SIG-M5 (cell line): ENCODE measurements at places on chromosomes 16 and 17.

DNA sequence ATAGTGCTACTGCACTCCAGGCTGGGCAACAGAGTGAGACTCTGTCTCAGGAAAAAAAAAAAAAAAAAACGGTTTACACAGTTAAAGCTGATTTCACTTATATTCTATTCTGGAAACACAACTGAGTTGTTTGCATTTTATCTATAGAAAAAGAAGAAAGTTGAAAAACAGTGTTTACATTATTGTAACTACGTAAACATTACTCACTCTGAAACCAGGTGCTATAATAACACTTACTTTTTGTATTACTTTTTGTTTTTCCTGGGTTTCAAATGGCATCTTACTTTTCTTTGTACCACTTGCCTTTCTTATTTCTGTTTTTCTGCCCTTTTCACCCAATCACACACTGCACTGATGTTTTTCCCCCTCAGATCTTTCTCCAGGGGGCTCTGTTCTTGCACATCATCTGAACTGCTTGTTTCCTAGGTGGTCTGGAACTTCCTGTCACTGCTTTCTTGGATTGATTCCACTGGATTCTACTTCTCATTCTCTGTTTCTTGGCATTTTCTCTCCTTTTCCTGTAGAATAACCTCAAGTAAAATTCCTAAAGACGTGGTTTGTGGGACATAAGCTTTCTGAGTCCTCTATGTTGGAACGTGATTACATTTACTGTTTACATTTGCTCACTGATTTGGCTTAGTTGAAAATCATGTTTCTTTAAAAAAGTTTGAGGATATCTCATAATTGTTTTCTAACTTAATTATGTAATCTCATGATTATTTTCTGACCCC is 142.1 kb downstream of the HS3ST3B1 start:
- no peak for DNase-seq

DNA sequence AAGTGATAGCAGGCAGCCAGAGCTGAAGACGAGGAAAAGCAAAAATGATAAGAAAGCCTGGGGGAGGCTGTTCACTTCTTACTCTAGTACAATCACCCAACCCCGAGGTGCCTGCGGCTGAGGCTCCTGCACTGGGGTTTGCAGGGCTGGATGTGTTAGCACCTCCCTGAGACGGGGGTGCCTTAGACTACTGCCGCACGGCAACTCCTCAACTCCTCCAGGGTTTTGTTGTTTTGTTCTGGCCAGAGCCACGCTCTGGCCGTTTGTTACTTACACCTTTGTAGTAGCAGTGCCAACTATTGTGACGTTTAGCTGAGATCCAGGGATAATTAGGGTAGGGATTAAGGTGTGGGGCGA is 51.5 kb downstream of the LDHD start:
- no peak for DNase-seq

DNA sequence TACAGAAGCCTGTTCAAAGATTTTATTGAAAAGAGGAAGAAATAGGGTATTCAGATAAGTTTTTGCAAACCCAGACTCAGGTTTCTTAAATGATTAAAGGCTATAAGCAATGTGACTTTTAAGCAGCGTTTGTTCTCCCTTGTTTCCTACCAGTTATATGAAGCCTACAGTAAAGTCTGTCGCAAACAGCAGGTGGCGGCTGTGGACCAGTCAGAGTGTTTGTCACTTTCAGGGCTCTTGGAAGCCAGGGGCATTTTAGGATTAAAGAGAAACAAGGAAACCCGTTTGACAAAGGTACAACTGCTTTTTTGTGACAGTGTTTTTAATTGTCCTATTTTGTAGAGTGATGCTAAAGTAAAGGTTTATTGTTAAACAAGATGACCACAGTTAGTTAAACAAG is 7.7 kb upstream of the RARA start:
- DNase-seq, result no peak

- no peak for DNase-seq
Measured at GRCh38 chr16:67489401-67490083, 6.2 kb upstream of the AGRP start.

DNA sequence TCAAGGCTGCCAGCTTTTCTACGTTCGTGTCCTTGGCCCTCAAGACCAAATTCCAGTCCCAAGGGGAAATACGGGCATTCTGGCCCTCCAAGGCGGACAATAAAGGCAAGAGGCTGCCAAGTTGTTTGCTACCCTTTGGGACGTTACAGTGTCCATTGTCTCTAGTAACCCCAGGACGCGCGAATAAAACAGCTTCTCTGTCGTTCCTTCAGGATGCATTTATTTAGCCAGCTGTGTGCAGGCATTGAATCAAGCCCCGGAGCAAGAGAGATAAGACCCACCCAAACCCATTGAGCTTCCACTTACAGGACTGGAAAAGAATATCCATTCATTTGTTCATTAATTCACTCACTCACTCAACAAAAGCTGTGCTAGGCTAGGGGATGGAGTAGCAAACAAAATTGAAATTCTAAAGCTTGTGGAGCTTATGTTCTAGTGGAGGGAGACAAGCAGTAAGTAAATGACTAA is 656 bp downstream of the MRPL58 start:
- DNase-seq, result no peak

GRCh38 chr16:67561501-67561823 is 864 bp upstream of the CTCF start:
- DNase-seq, result no peak

GRCh38 chr17:8556074-8556473 is 74.5 kb downstream of the MYH10 start:
- no peak for DNase-seq

GRCh38 chr16:21989133-21989532 is 11.8 kb downstream of the PDZD9 start:
- DNase-seq, result no peak

- no peak for DNase-seq
Measured at GRCh38 chr17:12977008-12977751, 40.6 kb downstream of the ELAC2 start.

DNA sequence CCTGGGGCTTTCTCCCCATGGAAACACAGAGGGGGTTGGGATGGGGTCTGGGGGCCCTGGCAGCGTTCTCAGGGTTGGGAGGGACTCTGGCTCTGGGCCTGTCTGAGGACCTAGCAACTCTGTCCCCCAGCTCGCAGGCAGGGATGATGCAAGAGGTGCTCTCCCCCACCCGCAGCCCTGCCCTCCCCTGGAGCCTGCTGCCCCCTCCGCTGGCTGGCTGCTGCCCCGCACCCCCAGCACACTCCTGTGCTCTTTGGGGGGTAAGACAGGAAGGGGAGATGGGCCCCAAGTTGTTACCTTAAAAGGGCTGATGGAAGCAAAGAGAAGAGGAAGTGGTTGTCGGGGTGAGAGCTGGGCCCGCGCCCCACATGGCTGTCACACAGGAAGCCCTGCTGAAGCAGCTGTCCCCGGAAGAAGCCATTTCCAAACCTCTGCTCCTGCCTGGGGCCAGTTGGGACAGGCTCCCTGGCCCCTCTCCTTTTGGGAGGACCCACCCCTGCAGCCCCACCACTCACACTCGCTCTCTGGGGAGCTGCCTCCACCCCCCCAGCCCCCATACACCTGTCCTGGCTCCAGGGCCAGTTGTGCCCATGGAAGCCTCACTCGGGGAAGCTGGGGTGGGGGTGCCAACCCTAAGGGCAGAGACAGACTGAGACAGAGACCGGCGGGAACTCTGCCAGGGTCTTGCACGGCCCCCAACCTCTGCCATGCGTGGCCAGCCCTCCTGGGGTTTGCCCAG is 2.5 kb downstream of the CORO1A start:
- DNase-seq, result peak; percentile 95

- no peak for DNase-seq
Measured at GRCh38 chr17:62017496-62017895, 47.6 kb downstream of the MED13 start.

- DNase-seq, result no peak
Measured at GRCh38 chr16:48105456-48105855, 50.3 kb downstream of the ABCC12 start.

- DNase-seq, result no peak
Measured at GRCh38 chr17:79361873-79362771, 248.7 kb downstream of the RBFOX3 start.

GRCh38 chr17:41762841-41763240 is 23.7 kb downstream of the JUP start:
- DNase-seq, result no peak

DNA sequence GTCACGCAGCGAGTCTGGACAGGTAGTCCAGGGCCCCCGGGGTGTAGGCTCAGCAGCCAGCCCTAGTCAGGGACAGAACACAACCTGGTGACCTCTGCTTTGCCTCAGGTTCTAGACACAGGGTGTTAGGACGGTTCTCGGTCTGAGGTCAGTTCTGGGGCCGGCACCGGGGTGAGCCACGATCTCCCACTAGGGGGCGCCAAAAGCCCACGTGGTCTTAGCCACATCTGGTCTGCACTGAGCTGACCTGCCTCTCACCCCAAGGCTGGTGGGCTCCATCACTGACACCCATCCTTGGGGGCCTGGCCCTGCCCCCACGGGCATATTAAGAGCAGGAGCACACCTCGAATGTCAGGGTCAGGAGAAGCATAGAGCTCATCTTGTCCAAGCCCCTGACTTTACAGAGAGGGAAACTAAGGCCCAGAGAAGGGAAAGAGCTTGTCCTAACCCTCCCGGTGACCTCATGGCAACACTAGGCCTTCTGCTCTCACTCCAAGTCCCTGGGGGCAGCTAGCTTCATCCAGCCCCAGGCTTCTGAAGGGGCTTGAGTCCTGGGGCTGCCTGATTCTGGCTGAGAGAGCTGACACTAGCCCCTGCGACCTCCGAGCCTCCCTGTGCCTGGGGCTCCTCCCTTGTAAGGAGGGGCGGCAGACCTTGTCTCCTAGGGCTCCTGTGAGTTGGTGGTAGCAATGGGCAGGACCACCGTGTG is 9.0 kb downstream of the SLC5A10 start:
- no peak for DNase-seq

DNA sequence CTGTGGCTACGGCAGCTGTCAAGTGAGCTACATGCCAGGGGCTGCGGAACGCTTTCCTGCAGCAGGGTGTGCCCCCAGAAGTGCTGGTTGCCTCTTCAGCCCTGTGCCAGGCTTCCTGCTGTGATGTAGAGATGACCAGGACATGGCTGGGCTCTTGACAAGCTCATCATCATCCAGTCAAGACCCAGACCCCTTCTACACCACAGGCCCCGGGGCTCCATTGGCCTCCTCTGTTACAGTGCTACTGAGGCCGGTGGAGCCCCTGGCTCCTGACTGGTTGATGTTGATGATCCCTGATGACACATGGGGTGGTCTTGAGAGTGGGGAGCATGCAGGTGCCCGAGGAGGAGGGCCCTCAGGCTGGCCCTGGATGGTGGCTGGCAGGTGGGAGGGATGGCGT is 50.1 kb downstream of the B9D1 start:
- no peak for DNase-seq

DNA sequence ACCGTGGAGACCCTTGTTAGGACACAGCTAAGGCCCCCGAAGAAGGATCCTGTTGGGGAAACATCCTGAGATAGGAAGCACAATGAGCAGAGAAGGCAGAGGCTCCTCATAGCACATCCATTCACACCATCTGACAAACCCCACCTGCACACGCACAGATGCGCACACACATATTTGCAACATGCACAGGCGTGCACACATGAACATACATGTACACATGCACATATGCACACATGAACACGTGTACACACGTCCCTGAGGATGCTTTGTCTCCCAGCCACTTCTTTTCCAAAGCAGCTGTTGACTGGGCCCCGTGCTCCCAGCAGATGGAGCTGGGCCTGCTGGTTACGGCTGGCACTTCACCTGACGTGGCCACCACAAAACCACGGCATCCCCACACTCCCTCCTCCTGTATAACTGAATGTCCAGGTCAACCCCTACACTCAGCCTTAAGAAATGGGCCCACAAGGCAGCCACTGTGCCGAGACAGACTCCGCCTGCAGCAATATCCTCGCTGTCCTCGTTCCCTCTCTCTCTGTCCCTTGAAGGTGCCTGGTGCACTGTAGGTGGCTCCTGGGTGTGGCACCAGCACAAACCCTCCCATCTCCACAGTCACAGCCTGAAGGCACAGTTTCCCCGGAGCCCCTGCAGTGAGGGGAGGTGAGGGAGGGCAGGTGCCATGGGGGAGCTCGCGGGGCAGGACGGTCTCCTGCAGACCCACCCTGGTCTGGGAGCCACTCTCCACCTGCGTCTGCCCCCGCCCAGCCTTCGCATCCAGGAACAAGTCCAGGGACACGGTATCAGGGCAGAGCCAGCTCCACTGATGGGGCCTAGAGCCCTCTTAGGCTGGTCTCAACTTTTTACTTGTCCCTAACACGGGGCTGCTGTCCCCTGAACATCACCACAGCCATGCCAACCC is 183.0 kb downstream of the RBFOX3 start:
- DNase-seq, result no peak

- no peak for DNase-seq
Measured at GRCh38 chr17:55612691-55613141, 101.5 kb upstream of the SMIM36 start.

GRCh38 chr16:12089492-12090150 is 113.1 kb downstream of the SNX29 start:
- DNase-seq, result no peak

- DNase-seq, result no peak
Measured at GRCh38 chr17:82751171-82751570, 694 bp upstream of the TBCD start.

GRCh38 chr16:89969741-89970410 is 21.3 kb downstream of the DEF8 start:
- DNase-seq, result peak; percentile 53

DNA sequence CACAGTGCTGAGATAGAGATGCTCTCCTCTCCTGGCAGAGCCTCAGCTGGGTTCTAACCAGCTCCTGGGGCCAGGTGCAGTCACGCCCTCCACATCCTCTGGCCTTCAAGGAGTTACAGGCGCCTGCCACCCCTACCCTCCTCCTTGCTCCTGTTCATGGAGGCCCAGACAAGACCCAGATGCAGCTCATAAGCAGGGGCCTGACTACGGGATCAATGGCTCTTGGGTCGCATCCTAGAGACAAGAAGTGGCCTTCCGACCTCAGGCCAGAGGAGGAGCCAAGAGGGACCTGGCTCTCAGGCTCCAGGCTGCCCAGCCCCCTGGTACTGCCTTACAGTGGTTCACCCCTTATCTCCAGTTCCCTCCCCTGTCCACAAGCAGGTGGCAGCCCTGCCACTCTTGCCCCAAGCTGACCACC is 23.0 kb downstream of the ARHGAP27 start:
- DNase-seq, result no peak

- no peak for DNase-seq
Measured at GRCh38 chr17:9371019-9371418, 204.6 kb downstream of the STX8 start.

DNA sequence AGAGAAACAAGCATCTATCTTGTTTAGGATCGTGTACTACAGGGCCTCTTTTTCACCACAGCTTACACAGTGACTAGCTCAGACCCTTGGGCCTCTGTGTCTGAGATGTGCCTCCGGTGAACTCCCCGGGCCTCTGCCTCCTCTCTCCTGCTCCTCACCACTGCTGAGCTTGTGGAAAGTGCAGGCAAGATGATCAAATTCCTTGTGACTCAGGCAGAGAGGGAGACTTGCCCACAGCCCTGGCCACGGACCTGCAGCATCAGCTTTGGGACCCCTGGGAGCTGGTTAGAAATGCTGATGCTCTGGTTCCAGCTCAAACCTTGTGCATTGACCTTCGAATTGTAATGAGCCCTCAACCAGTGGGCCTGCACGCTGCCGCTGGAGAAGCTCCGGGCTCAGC is 79.8 kb downstream of the ZDHHC7 start:
- DNase-seq, result no peak

- no peak for DNase-seq
Measured at GRCh38 chr16:73011926-73012325, 36.0 kb downstream of the ZFHX3 start.

GRCh38 chr17:81043725-81044427 is 8.9 kb downstream of the BAIAP2 start:
- no peak for DNase-seq

- no peak for DNase-seq
Measured at GRCh38 chr17:72730077-72730476, 362.4 kb downstream of the SLC39A11 start.
